ENCODE measurements at places on chromosomes 2 and 18.

DNA sequence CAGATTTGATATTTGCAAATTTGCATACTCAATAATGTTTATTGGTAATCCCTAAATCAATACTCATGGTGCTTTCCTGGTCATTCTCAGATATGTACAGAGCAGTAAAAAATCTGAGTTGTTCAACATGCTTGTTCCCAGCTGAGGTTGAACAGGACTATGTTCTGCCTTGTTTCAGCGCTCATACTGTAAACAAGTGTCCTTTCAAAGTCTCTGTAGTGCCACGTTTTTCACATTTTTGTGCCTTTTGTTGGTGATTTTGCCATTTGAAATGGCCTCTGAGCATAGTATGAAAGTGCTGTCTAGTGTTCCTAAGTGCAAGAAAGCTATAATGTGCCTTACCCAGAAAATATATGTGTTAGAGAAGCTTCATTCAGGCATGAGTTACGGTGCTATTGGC lies 16.0 kb upstream of the GATA6 start:
- DNase-seq = no peak

DNA sequence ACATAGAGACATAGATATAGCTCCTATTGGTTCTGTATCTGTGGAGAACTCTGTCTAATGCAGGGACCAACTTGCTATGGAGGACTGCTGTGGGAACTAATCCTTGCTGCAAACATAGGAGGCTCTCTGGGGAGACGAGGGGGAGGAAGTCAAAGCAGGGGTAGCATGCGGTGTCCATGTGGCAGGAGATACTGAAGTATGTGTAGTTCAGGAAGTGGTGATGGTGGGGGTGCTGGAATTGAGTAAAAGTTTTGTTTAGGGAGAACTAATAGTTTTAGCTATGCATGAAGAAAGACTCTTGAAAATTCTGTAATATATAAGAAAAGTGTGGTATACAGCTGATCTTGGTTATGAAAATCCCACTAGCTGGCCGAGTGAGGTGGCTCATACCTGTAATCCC lies 62.0 kb downstream of the ANKRD44 start:
- DNase-seq = no peak

DNA sequence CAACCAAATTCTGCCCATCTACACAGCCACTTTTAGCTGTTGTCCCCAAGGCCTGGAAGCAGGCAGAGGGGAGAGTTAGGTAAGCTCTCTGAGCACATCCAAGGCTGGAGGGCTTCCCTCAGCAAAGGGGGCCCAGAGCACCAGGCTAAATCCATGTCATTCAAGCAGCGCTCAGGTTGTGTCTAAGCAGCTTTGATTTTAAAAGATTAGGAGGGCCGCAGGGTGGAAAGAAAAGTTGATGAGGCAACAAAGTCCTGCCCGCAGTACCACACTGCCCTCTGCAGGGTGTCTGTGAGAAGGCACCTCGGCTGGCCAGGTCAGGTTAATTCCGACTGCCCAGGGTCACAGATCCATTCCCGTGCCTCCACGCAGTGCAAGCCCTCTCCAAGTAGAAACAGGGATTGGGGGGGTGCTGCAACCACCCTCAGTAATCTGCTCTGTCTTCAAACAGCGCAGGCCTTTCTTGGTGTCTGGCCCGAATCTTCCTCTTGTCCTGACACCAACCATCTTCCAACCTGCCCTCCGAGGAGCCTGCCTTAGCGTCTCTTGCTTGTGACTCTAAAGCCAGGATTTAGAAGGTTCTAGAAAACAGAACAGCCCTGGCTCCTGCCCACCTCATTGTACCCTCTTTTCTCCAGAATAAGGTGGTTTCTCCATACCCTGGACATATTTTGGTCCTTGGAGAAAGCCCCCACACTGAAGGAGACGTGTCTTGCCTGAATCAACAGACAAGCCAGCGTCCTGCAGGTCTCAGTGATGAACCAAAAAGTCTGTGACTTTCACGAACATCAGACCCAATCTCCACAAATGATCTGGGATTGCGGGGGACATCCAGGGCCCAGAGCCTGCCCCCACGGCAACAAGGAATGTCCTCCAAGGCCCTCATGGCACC lies 289.2 kb downstream of the TNS1 start:
- DNase-seq = peak; percentile 33

GRCh38 chr2:65504814-65505697 lies 72.7 kb upstream of the SPRED2 start:
- no peak for DNase-seq

DNA sequence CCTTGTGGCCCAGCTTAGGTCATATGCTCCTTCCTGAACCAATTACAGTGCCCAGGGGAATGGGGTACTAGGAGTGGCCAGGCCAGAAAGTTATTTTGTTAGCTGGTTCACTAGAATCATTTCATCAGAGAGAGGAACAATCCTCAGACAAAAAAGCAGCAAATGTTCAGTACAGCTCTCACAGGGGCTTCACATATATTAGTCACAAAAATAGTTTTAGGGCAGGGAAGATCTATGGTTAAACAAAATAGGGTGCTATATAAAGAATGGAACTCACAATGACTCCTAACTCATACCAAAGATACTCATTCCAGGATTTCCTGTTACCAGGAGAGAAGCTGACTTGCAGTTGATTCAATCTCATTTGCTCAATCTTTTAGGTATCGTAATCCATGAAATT lies 71.0 kb downstream of the CWC22 start:
- no peak for DNase-seq

GRCh38 chr2:226791056-226791486 lies 8.5 kb downstream of the IRS1 start:
- DNase-seq = no peak

DNA sequence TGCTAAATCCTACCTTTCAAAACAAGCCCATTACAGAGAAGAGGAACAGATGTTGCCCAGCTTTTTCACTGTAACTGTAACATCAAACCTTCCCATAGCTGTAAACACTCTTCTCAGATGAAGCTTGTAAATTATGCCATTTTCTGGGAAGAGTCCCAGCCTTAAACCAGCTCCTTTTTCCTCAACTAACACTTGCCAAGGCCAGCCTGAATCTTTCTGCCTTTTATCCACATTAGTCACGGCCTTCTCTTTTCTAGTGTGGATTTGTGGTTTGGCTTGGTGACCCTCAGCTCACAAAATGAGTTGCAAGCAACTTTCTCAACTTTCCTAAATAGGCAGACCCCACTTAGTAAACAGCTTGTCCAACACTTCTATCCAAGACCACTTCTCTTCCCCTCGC lies 90.2 kb downstream of the CABLES1 start:
- DNase-seq = no peak

All from thoracic aorta (tissue), 2 donors.